Hematopoietic multipotent progenitor cell treated with erythropoietin and hydrocortisone succinate and interleukin-3 and kit ligand, for 15 days (in vitro differentiated cells): ENCODE measurements at places on chromosomes 2 and 18.

DNA sequence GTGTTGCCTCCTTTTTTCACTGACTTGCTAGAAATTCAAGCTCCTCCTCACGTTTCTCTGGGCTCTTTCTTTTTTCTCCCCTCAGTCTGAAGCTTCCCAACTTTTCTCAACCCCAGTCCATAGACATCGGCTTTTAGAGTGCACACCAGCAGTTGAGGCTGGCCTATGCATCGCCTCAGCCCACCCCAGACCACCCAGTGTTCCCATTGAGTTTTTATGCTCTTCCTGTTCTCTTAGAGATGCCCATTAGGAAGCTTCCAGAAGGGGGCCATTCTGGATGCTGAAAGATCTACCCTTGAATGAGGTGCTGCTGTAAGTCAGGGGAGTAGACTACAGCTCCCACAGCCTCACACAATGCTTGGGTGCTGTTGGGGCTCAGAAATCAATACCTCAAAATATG, 12.0 kb upstream of the GYPC start:
- DNase-seq, result no peak

DNA sequence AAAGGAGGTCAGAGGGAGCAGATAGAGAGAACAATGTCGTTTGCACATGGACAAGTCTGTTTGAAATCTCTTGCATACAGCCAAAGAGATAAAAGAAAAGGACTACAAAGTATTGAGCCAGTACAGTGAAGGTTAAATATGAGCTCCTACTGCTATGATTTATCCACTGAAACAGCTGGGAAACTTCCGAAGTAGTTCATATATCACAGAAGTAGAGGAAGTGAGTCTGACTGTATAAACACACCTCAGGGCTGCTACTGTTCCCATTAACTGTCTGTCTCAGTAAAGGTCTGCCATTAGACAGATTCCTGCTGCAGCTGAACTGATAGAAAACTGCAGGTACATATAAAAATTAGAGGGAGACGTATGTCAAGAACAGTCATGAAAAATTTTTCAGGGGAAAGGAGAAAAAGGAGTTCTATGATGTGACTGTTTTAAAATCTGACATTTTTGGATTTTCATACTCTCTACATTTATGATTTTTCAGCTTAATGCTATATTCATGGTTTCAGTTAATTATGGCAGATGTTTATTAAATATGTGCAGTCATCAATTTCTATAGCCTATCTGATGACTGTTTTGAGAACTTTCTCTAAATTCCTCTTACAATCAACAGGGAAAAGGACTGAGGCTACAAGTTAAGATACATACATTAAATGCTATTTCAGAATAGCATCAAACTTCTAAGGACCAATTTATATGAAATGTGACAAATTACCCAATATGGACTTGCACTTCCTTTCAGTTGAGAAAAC, 364.7 kb downstream of the ERBB4 start:
- DNase-seq, result no peak

- DNase-seq, result no peak
Measured at GRCh38 chr2:86477349-86477748, 36.2 kb downstream of the KDM3A start.

GRCh38 chr2:21657445-21657844, 533.7 kb downstream of the TDRD15 start:
- no peak for DNase-seq

GRCh38 chr2:134897932-134898331, 20.7 kb upstream of the CCNT2 start:
- no peak for DNase-seq

DNA sequence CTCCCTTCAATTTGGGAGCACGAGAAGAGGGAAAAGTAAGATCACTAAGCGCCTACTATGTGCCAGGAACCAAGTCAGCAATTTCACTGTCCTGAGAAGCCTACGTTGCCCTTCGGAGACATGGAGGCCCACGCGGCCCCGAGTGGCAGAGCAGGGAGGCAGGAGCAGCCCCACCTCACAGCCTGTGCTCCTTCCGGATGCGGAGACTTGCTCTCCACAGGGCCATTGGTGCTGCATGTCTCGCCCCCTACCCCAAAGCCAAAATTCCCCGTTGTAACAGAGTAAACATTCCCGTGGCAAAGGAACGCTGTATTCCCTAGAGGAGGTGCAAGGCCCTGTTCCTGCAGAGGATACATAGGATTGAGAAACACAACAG, 4.5 kb downstream of the SLC14A2 start:
- no peak for DNase-seq

- peak; percentile 72 for DNase-seq
Measured at GRCh38 chr18:23377669-23378301, 75.3 kb upstream of the RIOK3 start.

GRCh38 chr2:229133155-229133772, 137.8 kb downstream of the PID1 start:
- no peak for DNase-seq

DNA sequence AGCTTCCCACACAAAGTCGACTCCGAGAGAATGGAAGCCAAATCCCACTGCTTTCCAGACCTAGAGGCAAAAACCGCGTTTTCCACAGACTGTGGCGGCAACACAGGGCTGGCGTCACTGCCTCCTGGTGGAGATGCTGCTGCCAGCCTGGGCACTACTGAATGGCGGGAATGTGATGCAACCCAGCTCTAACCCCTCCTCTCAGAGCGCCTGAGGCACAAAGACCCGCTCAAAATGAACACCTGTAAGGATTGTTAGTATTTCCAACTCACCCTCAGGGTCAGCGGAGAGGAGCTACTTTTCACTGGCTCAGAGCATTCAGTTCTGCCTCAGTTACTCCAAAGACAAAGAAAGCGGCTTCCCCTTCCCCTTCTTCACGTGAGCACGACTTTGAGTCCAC, 548.0 kb upstream of the SALL3 start:
- no peak for DNase-seq

- DNase-seq, result no peak
Measured at GRCh38 chr2:489084-489483, 188.1 kb downstream of the TMEM18 start.

GRCh38 chr2:188292348-188293239, 920 bp downstream of the GULP1 start:
- DNase-seq, result no peak

DNA sequence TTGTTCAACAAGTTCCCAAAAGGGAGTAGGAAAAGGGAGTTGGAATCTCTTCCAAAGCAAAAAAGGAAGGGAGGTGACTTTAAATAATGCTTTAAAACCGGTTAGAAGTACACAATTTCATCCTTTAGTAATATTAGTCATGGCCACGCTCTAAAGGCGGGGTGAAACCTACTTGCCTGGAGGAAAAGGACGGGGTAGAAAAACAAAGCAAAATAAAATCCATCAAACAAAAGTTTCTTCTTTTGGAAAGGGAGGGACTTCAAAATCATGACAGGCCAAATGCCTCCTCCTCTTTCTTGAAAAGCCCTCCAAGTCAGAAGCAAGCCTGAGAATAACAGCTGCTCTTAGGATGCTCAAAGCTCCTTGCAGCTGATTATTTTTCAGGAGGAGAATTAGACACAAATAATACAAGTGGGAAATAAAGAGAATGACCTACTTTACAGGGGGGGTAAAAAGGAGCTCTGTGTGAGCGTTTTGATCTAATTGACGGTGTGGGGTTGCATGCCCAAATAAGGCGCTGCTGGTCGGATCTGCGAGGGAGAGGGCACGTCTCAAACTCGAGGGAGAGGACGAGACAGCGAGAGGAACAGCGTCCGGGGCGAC, 1.8 kb upstream of the NPAS2 start:
- no peak for DNase-seq

DNA sequence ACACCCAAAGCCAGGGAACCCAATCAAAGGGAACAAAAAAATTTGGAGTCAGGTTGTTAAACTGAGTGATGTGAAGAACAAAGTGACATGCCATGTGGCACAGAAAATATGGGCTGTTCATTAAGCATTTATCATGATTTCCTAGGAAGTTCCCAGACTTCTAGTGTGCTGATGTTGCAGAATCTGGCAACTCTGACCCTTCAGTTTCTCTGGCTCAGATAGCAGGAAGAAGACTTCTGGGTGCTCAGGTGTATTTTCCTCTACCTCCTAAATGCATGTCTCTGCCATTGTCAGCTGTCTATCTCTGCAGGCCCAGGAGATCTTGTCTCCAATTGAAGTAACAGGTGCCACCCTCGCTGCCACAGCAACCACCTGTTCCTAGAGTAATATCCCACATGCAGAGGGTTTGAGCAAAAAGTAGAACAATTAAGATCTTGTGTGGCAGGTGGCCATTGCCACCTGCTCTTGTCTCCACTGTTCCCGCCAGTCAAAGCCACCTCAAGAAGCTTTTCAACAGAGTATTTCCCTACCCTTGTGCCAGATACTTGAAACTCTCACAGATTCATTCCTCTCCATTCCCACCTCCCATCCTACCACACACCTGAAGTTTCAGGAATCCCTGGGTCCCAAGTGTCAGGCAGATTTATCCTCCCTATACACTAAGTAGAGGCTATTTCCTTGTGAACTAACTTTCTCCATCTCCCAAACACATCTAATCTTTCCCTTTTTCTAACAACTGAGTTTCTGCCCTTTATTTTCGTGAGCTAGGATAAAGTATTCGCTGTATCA, 533.7 kb upstream of the CHAC2 start:
- no peak for DNase-seq

- DNase-seq, result no peak
Measured at GRCh38 chr2:190948671-190949070, 65.3 kb downstream of the STAT1 start.

DNA sequence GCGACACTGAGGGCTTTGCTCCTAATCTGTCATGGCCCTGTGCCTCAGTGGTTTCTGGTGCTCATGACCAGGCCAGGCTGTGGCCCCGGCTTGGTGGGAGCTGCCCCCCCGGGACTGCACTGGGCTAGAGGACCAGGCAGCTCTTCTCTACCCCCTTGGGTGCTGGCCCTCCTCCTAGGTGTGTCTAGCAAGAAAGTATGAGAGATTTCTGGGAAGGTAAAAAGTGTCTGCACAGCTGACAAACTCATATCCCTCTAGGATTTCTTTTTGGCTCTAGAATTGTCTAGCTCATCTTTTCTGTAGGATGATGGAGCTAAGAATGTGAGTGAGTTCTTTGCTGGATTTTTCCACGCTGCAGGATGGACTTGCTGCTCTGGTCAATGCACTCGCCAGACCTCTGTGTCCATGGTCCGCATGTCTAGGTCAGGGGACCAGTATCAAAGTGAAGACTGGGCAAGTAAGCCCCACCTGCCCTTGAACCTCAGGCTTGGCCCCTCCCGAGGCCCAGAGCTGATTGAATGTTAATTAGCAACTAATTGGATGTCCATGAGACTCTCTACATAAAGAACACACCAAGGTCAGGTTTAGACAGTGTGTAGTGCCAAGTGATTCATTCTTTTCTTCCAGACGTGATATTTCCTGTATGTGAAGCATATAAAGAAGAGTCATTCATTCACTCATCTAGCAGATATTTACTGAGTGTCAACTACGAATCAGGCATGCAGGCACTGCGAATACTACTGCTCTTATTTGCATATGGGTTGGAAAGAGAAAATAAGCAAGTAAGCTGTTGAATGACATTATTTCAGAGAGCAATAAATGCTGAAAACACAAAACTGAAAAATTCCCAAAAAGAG, 15.6 kb upstream of the PSD4 start:
- no peak for DNase-seq

GRCh38 chr2:72824224-72824842, 1.5 kb downstream of the EXOC6B start:
- no peak for DNase-seq

DNA sequence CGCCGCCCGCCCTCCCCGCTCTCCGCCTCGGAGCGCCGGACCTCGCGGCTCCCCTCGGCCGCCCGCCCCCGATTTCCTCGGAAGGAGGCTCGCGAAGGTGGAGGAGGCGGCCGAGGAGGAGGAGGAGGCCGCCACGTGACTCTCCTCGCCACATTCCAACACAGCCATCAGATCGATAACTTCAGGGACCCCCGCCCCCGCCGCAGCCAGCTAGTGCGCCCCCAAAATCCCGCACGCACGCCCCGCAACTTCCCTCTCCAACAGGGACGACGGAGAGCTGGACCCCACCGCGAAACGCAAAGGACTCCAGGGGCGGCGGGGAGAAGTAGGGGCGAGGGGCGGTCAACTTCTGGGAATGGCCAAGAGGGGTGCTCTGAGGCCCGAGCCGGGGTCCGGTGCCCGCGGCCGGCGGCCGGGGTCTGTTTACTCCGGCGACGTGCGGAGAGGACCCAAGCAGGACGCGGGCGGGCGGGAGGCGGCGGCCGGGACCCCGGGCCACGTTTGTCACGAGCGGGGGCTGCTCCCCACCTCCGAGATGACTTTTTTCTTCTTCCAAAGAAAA, 2.0 kb downstream of the ZNF521 start:
- no peak for DNase-seq

DNA sequence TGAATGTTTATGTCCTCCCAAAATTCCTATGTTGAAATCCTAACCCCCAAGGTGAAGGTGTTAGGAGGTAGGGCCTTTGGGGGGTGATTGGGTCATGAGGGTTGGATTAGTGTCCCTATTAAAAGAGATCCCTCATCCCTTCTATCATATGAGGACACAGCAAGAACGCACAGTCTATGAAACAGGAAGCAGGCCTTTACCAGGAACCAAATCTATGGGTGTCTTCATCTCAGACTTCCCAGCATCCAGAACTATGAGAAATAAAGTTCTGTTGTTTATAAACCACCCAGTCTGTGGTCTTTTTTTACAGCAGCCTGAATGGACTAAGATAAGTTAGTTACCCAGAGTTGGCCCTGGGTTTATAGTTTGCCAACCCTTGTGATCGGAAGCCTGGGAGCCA, 153.1 kb downstream of the INO80D start:
- DNase-seq, result no peak

DNA sequence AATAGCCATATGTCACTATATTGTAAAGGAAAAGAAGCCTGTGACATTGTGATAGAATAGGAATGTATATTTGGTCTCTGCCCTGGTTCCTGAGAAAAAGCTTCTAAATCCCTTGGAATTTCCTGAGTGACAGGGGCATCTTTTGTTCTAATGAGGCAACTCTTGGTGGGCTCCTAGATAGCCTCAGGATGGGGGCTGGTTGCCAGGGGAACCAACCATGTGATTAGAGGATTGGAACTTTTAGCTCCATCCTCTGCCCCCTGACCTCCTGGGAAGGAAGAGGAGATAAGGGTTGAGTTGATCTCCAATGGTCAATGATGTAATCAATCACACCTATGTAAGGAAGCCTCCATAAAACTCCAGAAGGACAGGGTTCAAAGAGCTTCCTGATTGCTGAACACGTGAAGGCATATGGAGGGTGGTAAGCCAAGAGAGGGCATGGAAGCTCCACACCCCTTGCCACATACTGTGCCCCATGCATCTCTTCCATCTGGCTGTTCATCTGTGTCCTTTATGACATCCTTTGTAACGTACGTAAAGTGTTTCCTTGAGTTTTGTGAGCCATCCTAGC, 2.9 kb upstream of the ME2 start:
- no peak for DNase-seq

- no peak for DNase-seq
Measured at GRCh38 chr2:199446996-199447576, 10.7 kb downstream of the SATB2 start.

GRCh38 chr18:74804677-74805076, 207.0 kb downstream of the ZNF407 start:
- DNase-seq, result no peak

- DNase-seq, result no peak
Measured at GRCh38 chr2:24080701-24081100, 3.9 kb downstream of the TP53I3 start.
